Right kidney (tissue), 9 donors: ENCODE measurements at places on chromosomes 1 and 21.

DNA sequence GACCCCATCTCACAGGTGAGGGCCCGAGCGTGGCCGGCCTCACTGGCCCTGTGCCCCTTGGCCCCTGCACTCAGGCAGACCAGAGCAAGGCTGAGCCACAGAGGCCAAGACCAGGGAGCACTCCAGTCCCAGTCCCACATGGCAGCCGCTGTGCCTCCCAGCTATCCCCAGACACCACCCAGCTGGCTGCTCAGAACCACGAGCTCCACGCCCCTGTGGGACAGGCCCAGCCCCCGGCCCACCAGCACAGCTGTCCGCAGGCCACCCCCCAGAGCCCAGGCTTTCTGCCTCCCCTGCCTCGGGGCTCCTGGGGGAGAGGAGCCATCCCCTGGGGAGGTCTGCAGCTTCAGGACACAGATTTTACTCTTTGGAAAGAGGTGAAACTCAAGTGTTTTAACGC is 9.1 kb upstream of the C1QTNF12 start:
- DNase-seq, result no peak

- no peak for DNase-seq
Measured at GRCh38 chr1:51986718-51987117, 3.8 kb downstream of the RAB3B start.

- DNase-seq, result no peak
Measured at GRCh38 chr1:54723985-54724384, 8.3 kb downstream of the TTC4 start.

DNA sequence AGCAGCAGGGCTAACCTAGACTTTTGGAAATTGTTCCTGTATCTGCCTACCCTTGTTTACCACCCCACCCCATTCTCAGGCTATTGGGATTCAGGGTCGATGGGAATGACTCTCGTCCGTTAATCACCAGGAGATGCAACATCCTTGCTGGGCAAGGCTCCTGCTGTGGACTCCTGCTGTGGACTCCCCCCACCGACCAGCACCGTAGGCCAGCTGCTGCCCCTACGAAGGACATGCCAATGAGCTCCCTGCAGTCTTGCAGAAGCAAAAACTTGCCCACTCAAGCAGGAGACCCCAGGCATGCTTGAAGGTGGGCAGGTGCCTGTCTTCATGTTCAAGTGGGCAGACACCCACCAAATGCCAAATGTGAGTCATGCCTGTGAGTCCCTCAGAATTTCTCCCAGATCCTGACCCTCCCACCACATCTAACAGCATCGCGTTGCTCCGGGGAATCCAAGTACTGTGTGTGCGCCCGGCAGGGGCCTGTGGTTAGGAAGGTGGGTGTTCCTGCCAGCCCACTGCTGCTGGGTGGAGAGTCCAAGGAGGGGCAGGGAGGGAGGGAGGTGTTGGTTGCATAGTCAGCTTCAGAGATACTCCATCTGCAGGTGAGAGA is 41.7 kb upstream of the SOX13 start:
- no peak for DNase-seq

DNA sequence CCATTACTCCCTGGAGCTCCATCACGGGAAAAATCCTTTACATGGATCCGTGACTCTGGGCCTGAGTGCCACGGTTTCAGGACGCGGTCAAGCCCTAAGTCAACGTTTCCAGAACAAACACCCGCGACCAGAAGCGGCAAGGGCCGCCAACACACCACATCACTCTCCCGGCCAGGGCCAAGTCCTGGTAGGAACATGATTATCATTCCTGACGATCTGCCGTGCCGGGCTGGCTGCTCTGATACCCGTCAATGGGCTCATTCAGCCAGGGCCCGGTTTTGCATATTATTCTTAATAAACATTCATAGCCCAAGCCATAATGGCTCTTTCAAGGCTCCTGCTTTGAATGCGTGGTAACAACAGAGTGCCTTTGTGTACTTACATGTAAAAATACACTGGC is 44.6 kb upstream of the SIM2 start:
- DNase-seq, result no peak

DNA sequence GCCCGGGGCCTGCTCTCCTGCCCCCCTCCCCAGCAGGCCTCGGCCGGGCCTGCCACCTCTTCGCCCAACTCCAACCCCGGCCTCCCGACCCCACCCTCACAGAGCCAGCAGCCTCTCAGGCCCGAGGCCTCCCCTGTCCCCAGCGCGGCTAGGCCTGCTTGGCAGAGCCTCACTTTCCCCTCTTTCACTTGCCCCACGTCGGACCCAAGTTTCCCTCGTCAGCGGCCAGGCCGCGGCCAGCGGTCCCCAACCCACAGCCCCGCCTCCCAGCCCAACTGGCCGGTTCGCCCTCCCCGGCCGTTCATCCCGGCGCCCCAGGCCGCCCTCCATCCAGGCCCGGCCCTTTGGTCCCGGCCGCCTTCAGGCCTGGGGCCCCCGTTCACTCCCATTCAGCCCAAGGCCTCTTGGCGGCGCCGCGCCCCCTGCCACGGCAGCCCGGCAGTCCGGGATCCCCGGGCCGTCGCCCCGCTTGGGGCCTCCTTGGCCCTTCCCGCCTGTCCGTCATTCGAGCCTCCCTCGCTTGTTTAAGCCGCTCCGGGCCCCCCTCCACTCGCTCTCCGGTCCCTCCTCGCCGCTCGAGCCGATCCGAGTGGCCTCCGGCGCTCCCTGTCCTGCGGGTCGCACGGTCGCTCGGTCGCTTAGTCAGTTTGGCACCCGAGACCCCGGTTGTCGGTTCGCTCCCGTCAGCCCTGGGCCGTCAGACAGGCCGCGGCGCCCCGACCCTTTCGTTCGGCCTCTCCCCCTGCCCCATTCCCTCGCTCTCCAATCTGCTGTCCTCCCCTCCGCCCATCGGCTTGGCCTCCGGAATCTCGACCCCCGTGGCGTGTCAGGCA is 1.4 kb downstream of the LRRC41 start:
- peak; percentile 91 for DNase-seq

DNA sequence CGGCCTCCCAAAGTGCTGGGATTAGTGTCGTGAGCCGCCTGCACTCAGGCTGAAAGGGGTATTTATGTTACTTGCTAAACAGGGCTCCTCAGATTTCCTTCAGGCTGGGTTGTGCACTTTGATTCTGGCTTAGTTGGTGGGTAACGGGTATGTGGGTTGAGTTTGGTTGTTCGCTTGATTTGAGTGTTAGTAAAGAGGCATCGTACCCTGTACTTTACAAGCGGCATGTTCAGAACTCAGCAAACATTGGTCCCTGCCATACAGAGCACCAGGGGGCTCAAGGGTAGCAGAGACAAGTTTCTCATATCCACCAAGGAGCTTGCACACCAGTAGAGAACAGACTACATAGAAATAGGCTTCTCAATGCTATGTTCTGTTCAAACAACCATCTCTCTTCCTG is 147.8 kb downstream of the PGBD5 start:
- no peak for DNase-seq

- DNase-seq, result no peak
Measured at GRCh38 chr1:10829067-10829818, 32.8 kb upstream of the CASZ1 start.

DNA sequence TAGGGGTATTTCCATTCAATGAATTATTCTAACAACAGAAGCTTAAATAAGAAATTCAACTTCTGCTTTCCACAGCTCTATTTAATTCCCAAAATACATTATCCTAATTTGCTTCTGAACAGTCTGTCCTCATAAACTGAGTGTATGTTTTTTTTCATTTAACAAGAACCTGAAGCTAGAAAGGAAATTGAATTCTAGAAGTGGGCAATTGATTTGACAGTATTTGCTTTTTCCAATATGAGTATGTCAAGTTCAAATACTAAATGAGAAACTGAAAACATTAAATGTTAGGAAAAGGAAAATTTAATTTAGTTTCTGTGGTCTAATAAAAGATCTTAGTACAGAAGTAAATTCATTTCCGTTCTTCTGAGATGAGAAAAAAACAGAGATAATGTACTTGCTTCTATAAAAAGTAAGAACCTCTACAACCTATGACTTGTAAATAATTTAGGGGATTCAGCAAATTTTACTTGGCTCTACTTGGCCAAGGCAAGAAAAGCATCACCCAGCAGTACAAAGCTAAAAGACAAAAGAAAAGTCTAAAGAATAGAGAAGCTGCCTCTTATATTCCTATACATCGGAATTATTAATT is 31.1 kb downstream of the RAB3GAP2 start:
- no peak for DNase-seq

DNA sequence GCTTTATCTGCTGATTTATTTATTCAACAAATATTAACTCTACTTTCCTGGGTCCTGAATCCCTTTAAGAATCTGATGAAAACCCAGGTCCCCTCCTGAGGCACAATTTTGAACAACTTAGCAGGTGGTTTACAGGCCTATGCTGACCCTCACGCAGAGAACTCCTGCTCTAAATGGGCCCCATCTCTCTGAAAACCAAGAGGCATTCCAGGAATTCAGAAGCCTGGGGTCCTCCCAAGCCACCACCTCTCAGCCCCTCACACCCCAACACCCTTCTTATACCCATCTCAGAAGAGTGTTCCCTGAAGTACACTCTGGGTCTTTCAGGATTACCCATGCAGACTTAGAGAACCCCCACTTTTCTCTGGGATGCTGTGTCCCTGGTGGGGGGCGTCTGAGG is 34.5 kb downstream of the LHX4 start:
- DNase-seq, result no peak

DNA sequence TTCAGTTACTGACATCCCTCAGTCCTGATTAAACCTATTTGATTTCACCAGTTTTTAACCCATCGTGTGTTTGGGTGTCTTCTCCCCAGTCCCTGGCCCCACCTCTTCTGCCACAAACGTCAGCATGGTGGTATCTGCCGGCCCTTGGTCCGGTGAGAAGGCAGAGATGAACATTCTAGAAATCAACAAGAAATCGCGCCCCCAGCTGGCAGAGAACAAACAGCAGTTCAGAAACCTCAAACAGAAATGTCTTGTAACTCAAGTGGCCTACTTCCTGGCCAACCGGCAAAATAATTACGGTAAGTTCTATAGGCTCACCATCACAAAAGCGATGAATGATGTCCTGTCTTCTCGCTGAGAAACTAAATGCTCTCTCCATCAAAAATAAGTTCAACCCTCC is 28.7 kb downstream of the NBPF3 start:
- no peak for DNase-seq

- DNase-seq, result no peak
Measured at GRCh38 chr21:32215306-32215685, 63.6 kb downstream of the MIS18A start.

GRCh38 chr1:54137534-54138061 is 15.2 kb downstream of the CDCP2 start:
- DNase-seq, result peak; percentile 56

- DNase-seq, result no peak
Measured at GRCh38 chr1:100342348-100342747, 10.0 kb upstream of the CDC14A start.

DNA sequence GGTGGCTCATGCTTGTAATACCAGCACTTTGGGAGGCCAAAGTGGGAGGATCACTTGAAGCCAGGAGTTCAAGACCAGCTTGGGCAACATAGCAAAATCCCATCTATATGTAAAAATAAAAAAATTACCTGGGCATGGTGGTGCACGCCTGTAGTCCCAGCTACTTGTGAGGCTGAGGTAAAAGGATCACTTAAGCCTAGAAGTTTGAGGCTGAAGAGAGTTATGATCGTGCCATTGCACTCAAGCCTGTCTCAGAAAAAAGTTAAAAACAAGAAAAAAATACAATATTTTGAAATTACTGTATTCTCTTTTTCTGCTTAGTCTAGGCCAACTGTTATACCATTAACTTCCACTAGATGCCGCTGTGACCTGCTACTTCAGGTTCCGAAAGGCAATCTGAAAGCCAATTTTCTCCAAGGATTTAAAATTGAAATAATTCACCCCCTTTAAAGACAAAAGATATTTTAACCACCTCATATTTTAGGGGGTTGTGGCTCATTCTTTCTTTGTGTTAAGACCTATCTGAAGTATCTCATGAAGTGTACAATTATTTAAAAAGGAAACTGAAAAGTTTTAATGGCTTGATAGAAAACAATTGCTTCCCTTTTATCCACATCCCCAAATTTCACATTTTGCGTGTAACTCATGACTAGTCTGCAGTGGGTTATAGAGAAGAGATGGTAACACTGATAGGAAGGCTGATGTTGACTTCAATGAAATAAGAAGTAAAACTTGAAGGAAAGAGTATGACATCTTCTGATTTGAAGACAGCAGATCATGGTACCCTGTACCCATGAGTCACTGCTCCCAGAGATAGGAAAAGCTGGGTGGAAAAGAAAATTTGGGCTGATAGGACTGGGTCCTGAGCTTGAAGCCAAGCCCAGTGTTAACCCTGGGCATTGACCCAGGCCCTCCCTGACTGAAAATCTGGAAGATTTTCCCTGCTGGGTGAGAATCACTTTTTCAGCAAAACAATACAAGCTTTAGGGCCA is 24.4 kb upstream of the CLDN14 start:
- DNase-seq, result no peak

GRCh38 chr21:42925114-42925926 is at the start of gene ERVH48-1:
Gene ERVH48-1 (minus strand): TSS chr21:42925630. CDS start chr21:42919006, 6,624 bp downstream.
- no peak for DNase-seq

DNA sequence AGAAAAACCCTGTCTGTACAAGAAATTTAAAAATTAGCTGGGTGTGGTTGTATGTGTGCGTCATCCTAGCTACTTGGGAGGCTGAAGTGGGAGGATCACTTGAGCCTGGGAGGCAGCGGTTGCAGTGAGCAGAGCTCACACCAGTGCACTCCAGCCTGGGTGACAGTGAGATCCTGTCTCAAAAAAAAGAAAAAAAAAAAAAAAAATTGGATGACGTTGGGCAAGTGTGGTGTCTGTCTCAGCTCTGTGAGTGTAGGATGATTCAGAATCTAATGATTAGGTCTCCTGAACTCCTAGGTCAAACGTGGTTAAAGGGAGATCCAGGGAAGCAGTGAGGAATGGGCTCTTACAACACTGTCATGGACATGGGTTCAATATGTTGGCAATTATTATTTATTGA is 435.9 kb downstream of the KIF26B start:
- no peak for DNase-seq

GRCh38 chr1:160474392-160475242 is 48.4 kb downstream of the SLAMF6 start:
- no peak for DNase-seq
